Stimulated activated CD8-positive, alpha-beta memory T cell treated with anti-CD3 and anti-CD28 coated beads, Interleukin-12 subunit alpha, Interleukin-12 subunit beta, amount 100 ng/mL, for 4 hours (primary cell): ENCODE measurements at places on chromosomes 16 and 17.

- DNase-seq, result no peak
Measured at GRCh38 chr16:73176577-73177013, 128.7 kb upstream of the ZFHX3 start.

DNA sequence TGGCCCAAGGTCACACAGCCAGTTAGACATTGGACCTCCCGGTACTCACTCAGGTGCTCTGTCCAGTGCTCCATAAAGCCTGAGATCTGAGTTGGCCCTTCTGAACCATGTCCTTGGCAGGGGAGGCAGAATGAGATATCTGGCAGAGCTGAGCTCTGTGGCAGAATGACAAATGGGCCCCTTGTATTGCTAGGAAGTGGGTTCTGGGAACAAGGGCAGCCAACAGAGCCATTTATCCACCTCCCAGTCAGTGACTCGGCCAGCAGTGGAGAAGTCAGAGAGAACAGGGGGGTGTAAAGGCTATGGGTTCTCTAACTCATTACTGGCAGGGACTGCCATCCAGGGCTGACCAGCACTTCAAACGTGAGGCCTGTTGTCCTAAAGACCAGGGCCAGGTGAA is 117.1 kb upstream of the NLRP1 start:
- DNase-seq, result no peak

DNA sequence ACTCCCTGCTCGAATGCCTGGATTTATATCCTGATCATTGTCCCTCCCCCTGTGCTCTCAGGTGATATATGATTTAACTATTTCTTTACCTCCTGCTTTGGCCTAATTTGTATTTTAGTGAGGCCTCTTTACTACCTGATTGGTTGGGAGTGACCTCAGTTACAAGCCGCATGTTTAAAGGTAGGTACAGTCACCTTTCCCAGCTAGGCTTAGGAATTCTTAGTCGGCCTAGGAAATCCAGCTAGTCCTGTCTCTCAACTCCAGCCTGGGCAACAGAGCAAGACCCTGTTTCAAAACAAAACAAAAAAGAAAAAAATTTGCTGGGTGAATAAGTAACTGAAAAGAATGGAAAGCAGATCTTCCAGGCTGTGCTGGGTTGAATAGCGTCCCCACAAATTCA is 26.8 kb upstream of the ST6GALNAC2 start:
- DNase-seq, result no peak

- DNase-seq, result no peak
Measured at GRCh38 chr17:70059071-70059470, 16.0 kb upstream of the KCNJ16 start.

- DNase-seq, result no peak
Measured at GRCh38 chr16:66553223-66553622, 847 bp downstream of the CKLF start.

GRCh38 chr17:17300624-17301568 is 2.3 kb upstream of the NT5M start:
- peak; percentile 35 for DNase-seq

DNA sequence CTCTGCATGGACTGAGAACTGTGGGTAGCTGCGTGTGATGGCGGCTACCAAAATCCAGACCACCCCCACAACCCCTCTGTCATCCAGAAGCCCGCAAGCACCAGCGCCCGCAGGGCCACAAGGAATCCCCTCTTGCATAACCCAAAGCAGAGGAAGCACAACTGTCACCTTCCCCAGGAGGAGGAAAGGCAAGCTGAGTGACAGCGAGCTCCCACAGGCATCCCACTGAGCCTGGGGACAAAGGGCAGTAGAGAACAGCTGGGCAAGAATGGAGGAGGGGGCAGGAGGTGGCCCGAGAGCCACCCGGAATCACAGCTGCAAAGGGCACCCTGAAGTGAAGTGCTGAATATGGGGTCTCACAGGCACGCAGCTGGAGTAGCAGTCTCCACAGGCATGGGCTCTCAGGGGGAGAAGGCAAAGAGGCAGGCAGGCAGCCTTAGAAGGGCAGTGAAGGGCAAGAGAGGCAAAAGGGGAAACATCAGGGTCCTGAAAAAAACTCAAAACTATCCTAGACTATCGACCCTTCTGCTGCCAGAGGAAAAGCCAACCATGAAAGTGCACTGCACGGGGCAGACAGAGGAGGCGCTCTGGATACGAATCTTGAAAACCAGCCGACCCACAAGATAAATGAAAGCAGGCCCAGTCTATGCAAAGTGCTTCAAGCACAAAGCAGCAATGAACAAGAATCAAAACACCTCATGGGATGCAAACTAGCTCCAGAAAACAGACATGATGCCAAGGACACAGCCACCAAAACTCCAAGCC is 17.1 kb downstream of the USP36 start:
- no peak for DNase-seq

DNA sequence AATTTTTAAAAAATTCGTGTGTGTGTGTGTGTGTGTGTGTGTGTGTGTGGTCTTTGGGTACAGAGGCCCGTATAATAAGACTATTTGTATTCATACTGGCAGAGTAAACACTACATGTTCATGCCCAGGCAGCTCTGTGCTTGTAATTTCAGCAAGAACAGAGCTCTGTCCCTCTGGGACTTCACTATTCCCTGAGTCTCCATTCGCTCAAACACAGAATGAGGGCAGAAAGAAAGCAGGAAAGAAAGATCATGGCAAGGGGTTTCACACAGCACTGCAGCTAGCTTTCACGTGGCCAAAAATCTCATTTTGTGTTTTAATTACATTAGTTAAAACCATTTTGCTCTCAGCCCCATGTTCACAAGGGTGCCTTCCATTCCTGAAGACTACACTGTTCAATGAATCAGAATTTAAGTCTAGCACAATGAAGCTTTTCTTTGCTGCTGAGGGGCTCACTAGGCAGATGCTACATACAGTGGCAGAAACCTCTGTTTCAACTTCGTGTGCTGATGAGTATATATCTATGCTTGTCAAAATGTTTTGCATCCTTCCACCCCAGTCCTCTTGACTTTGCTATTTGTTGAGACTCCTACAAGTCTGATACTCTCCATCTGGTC is 198.4 kb upstream of the C17orf78 start:
- DNase-seq, result no peak

GRCh38 chr16:81140930-81141780 is 45.0 kb upstream of the GCSH start:
- no peak for DNase-seq

DNA sequence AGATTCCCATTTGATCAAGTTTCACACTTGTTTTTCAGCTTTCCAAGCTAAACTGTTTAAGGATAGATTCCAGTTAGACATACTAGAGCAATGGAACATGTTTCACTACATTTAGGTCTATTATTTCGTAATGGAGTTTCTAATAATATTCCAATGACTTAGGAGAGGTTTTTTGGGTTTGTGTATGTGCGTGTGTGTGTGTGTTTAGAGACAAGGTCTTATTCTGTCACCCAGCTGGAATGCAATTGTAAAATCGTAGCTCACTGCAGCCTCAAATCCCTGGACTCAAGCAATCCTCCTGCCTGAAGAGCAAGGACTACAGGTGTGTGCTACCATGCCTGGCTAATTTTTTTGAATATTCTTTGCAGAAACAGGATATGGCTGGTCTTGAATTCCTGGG is 426.3 kb downstream of the ZFHX3 start:
- DNase-seq, result no peak

DNA sequence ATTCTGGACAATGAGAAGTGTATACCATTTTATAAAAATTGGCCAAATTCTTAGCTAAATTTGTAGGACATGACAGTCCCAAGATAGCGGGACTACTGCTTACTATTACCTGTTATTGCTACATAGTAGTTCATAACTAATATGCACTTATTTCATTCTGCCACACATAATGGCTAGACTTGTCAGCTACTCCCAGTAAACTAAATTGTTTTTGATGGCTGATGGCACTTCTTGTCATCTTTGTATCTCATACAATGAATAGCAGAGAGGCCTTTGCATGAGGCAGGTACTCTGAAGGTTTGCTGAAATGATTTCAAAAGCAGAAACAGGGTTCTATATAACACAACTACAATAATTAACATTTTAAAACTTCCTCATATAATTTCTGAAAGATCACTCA is 44.0 kb downstream of the ITFG1 start:
- no peak for DNase-seq

DNA sequence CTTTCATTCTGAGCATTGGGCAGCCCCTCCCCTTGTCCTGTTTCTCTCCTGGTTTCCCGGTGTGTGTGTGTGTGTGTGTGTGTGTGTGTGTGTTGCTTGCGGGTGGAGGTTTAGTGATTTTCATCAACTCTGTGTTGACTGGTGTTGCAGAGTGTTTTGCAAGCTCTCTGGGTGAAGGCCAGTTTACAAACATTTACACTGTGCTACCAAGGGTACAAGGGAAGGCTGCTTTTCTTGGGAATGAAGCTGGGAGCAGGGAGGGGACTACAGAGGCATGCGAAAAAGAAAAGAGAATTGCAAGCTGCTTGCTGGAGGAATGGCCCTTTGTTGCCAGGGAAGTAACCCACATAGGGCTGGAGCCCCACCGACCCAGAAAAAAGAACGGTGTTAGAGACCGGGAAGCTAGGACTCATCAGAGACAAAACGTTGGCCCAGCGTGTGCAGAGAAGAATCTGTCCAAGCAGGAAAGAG is 29.6 kb downstream of the HS3ST3B1 start:
- no peak for DNase-seq

- DNase-seq, result no peak
Measured at GRCh38 chr16:87324411-87325275, 7.5 kb upstream of the C16orf95 start.

DNA sequence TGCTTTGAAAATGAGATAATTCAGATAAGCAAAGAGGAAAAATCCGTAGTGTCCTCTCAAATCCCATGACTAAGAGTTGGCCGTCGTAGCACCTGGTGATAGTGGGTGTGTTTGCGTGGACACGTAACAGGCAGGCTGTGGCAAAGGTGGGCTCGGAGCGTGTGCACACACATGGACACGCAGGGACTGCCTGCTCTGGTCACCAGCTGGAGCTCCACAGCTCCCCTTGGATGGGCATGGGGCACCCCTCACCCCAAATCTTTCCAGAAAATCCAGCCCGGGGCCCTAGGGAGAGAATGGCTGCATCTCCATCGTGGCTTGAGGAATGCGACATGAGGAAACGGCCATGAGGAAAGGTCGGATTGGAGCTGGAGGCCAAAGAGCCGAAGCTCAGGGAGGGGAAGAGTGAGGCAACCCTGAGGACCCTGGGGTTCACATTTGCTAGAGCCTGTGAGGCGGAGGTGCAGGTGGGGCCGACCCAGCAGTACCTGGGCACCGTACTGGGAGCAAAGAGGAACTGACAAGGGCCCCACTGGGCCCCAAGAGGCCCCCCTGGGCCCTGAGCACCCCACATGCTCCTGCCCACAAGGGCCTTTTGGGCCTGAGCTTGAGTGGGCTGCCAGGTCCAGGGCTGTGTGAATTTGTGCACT is 51.6 kb downstream of the DNAH17 start:
- DNase-seq, result no peak

- no peak for DNase-seq
Measured at GRCh38 chr16:30503403-30504296, 22.7 kb downstream of the ZNF768 start.

- no peak for DNase-seq
Measured at GRCh38 chr16:85523602-85524364, 89.3 kb upstream of the GSE1 start.

GRCh38 chr17:59465949-59466307 is 99.5 kb upstream of the DHX40 start:
- DNase-seq, result no peak

DNA sequence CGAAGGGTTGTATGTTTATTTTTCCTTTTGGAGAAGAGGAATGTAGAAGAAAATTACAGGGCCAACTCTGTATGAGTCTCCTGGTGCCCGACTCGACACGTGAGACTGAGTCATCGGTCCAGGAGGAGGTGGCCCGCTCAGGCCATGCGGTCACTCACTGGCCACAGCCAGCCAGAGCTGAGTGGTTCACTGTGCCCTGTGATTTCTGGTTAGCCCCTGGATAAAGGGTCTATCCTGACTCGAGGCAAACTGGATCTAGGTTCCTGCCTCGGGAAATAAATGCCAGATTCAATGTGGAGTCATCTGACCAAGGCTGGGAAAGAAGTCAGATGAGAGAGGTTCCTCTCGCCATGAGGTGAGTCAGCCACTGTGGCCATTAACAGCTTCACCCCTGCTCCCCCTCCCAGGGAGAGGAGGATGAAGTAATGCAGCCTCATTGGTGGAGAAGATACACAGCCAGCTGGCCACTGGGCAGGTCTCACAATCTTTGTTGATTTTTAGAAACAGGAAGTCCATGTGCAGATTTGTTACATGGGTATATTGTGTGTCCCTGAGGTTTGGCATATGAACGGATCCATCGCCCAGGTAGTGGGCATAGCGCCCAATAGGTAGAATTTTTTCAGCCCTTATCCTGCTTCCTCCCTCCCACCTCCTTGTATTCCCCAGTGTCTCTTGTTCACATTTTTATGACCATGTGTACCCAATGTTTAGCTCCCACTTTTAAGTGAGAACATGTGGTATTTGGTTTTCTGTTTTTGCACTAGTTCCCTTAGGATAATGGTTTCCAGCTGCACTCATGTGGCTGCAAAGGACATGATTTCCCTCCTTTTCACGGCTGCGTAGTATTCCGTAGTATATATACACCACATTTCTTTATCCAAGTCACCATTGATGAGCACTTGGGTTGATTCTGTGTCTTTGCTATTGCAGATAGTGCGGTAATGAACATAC is 21.7 kb upstream of the USP36 start:
- DNase-seq, result no peak

- no peak for DNase-seq
Measured at GRCh38 chr17:66432411-66432957, 130.1 kb downstream of the PRKCA start.

- no peak for DNase-seq
Measured at GRCh38 chr17:31476525-31477416, 85.3 kb downstream of the RAB11FIP4 start.

DNA sequence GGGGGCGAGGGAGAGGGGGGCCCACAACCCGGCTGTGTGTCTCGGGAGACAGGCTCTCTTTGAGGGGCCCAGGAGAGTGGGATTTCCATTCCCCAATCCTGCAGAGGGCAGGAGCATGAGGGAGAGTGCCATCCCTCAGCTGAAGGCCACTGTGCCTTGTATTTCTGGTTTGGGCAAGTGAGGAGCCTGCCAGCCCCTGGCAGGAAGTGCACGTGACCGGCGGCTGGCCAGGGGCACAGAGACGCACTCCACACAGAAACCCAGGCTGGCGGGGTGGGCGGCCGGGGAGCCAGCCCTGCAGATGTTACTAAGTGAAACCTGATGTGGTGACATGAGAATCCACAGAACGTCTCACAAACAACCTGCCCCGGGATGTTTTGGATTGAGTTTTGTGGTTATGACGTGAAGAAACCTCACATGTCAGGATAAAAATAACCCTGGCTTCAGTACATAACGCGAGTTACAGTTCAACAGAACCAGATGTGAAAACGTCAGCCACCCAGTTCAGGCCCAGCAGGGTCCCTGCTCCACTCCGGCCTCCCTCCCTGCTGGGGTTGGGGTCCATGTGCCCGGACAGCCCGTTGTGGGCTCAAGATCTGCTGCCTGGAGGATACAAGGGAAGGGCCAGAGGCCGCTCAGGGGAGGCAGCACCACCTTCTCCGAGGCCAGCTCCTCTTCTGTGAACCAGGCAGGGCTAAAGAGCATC is 51.7 kb upstream of the MTSS2 start:
- peak; percentile 45 for DNase-seq

DNA sequence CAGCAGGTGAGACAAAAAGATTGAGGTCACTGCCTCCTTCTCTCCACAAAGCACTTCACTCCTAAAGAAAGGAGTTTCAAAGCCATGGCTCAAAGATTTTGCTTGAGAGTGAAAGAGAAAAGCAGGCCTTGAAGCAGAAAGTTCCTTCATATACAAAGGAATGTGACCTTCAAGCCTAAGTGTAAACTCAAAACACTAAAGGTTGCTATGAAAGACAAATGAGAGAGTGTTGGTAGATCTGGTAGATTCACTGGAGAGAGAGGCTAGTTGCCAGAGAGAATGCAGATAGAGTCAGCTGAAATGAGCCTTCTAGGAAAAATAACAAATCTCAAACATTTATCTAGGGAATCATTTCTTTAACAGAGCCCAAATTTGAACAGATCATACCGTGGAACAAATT is 305.2 kb downstream of the CDH8 start:
- DNase-seq, result no peak
